ENCODE measurements at places on chromosomes 2 and 18.

DNA sequence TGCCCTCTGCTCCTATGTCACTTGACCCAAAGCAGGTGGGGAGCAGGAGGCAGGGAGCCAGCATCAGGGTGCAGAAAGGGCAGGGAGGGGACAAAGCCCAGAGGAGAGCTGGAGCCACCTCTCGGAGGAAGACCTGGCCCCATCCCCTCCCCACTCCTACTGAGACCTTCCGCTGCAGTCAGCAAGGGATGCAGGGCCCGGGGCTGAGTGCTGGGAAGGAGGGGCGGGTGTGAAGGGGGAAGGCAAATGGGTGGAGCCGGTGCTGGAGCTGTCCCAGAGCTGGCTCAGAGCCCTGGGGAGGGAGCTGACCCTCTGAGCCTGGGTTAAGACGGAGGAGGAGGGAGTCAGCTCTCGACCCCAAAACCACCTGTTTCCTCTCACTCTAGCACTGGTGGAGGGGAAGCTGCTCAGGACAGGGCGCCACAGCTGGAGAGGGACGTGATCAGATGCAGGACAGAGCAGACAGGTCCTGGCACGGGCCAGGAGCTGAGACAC lies 33.8 kb downstream of the HS1BP3 start:
- DNase-seq: no peak

- DNase-seq: no peak
These were observed 216.2 kb upstream of the TNP1 start for GRCh38 chr2:217076058-217076435.

DNA sequence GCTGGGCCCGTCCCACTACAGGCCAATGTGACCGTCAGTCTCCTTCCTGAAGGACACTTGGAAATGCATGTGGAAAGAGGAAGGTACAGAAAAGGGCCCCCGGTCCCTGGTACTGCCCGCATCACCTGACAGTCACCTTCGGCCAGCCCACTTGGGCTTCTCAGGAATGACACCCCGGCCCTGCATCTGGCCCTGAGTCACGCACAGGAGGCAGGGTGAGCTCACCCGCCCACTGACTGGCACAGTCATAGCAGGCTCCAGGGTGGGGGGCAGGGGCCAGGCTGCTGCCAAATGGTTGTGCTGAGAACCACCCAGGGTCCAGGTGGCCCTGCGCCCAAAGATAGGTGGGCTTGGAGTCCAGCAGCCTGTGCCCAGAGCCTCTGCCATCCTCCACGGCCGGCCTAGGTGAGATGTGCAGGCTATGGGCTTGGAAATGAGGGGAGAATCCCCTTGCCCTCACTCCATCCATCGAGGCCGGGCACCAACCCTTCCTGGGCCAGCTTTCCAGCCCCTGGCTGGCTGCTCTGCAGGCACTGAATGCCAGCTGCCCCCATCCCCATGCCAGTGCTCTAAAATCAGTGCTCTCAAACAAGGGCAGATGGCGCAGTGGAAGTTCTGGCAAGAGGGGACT lies 14.1 kb downstream of the EMX1 start:
- DNase-seq: no peak

DNA sequence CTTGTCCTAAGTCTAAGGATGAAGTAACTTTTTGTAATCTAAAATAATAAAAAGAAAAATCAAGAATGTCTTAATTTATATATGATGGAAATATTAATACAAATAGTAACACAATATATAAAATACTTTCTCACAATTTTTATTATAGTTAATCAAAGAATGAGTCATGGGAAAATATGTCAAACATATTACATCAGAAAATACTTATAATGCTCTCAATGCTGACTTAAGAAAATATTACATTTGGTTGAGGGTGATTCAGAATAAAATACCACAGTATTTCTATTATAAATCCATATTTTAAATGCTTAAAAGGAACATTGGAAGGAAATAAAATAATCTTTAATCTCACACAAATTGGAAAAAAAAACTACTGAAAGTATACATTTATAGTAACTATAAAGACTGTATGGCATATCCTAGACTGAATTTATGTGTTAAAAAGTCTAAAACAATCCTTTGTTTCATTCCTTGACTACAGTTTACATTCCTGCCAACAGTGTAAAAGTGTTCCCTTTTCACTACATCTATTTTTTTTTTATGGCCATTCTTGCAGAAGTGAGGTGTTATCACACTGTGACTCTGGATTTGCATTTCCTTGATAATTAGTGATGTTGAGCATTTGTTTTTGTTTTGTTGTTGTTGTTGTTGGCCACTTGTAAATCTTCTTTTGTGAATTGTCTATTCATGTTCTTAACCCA lies 1573.5 kb upstream of the ACVR2A start:
- no peak for DNase-seq

DNA sequence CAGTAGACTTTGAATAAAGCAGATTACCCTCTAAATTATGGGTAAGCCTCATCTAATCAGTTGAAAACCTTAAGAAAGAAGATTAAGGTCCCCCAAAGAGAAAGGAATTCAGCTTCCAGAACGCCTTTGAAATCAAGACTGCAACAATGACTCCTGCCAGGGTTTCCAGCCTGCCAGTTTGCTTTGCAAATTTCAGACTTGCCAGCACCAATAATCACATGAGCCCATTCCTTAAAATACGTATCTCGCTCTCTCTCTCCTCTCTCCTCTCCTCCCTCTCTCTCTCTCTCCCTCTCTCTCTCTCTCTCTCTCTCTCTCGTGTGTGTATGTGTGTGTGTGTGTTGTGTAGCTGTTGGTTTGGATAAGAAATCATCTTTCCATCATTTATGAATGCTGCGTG lies 184.2 kb downstream of the PDE1A start:
- DNase-seq: no peak

- no peak for DNase-seq
These were observed 307.4 kb upstream of the KLHL29 start for GRCh38 chr2:23077596-23077995.
